ENCODE measurements at places on chromosomes 3 and 15. TPM values are rescaled to one million over a fixed set of nuclear protein-coding genes. Genes with fewer than 3 reads are reported as not detected.

DNA sequence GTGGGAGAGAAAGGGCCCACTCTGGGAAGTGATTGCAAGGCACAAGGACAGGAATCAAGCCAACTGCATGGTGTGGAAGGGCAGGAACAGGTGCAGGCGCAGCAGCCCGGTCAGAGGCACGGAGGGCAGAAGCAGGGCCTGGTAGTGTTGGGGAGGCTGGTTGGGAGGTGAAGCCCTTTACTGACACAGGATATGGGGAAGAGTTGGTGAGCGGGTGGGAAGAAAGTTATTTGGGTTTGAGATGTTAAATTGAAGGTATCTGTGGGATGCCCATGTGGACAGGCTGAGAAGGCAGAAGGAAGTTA, 83.6 kb upstream of the ABHD2 start:
- DNase-seq, result no peak

The CX3CR1 gene
- 1.5 TPM for polyA plus RNA-seq

DNA sequence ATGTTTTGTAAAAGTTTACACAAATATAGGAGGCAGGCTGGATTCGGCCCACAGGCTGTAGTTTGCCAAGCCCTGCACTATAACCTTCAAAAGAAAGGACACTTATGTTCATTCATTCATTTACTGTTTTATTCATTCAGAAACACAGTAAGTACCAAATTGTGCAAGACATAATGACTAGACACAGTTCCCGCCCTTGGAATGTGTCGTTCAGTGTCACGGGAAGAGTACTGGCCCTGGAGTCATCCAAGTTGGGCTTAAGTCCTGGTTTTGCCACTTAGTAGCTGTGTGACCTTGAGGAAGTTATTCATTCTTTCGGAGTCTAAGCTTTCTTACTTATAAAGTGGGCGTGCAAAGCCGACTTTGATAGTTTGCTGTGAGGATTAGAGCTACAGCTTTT, 22.0 kb downstream of the COLQ start:
- DNase-seq, result no peak

DNA sequence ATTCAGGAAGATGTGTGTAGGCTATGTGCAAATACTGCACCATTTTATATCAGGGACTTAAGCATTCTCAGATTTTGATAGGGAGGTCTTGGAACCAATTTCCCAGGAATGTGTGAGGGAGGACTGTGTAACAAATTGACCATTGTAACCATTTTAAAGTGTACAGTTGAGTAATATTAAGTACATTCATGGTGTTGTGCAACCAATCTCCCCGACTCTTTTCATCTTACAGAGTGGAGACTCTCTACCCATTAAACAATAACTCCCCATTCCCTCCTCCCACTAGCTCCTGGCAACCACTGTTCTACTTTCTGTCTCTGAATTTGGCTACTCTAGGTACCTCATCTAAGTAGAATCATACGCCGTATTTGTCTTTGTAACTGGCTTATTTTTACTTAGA, 5.1 kb downstream of the RCN2 start:
- DNase-seq, result no peak

The ACKR4 gene
- polyA plus RNA-seq, result not detected

GRCh38 chr3:186790261-186790981, 7.0 kb downstream of the EIF4A2 start:
- DNase-seq, result no peak

All from naive B cell (primary cell).